ENCODE measurements at places on chromosomes 16 and 17.

DNA sequence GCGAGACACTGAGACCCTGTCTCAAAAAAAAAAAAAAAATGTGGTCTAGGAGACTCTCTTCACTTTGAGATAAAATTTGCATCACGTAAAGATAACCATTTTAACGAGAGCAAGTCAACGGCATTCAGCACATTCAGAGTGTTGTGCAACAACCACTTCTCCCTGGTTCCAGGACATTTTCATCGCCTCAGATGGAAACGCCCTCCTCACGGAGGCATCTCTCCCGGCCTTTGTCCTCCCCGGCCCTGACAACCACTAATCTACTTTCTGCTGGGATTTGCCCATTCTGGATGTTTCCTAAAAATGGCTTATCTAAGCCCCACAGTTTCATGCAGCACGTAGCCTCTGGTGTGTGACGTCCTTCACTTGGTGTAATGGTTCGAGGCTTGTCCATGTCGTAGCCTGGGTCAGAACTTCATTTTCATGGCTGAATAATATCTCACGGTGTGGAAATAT is 6.4 kb upstream of the NPRL3 start:
- DNase-seq: no peak

DNA sequence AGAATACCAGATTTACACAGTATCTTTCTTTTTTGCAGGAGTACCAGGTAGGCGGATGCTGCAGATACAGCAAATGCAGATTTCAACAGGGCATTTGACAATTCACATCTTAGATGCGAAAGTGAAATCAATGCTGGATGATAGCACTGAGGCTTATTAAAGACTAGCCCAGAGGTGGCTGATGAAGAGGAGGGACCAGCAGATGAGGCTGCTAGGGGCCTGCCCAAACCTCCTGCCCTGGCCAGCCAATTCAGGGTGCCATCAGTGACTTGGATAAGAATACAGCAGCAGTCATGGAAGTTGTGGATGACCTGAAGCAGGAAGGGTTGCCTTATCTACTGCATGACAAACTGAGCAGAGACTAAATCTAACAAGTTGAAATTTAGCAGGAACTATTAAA is 1.5 kb upstream of the DYNC1LI2 start:
- no peak for DNase-seq

DNA sequence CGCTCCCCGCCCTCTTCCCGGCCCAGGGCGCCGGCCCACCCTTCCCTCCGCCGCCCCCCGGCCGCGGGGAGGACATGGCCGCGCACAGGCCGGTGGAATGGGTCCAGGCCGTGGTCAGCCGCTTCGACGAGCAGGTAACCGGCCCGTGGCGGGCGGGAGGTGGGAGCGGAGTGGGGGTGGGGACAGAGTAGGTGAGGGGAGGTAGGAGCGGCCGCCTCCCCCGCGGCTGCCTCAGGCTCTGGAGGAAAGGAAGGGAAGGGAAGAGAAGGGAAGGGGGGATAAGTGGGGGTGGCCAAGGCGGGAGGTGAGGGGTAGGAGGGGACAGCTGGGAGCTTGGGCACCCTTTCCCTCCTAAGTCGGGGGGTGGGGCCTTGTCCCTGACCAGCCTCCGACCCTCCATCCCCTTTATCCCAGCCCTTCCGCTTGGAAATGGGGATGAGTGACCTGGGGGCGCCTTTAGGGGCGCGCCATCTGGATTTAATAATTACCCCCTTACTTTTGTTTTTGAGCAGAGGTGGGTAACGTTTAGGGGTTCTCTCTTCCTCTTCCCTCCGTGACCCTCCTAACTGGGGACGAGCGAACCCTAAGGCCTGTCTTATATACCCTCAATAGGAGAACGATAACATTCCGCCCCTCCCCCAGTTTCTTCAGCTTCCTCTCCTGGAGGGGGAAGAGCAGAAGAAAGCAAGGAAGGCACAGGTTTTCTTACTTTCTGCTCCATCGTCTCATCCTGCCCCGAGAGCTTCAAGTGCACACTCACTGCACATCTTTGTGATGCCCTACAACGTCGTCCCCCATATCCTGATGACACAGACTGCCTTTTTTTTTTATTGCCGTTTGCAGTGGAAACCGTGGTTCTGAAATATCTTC is 694 bp downstream of the NF1 start:
- DNase-seq: no peak

GRCh38 chr17:50205963-50206505 is 4.6 kb upstream of the COL1A1 start:
- DNase-seq: no peak

DNA sequence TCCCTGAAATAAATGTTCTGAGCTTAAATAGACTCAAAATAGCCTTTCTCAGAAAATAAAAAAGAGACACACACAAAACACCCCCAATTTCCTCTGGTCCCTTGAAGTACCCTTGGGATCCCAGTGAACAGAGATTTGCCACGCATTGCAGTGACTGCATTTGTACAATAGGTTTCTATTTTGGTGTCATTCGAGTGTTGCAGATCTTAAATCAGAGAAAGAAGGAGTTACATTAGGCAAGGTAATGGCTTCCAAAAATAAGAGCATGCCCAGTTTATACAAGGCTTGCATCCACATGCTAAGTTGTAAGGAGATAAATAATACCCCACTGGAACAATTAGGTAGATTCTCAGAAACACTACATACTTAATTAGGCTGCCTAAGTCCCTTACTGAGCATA is 2.2 kb downstream of the TOX3 start:
- DNase-seq: no peak

DNA sequence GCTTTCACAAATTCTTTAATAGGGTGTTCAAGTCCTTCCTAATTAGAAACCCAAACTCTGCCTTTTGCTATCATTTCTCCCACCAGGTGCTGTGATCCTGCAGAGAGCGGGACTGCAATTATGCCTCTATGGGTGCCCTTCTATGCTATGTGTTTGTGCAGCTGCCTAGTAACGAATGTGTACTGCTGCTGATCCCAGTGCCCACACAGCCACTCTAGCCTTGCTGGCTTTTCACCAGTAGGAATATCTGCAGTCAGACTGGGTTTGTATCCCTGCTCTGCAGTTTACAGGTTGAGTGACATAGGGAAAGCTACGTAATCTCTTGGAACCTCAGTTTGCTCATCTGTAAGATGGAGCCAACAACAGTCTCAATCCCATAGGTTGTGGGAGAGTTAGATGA is 179.6 kb upstream of the IRX3 start:
- DNase-seq: no peak

- no peak for DNase-seq
These were observed 26.6 kb downstream of the MXRA7 start for GRCh38 chr17:76683921-76684745.

GRCh38 chr17:20998571-20999043 is 44.2 kb downstream of the USP22 start:
- no peak for DNase-seq

DNA sequence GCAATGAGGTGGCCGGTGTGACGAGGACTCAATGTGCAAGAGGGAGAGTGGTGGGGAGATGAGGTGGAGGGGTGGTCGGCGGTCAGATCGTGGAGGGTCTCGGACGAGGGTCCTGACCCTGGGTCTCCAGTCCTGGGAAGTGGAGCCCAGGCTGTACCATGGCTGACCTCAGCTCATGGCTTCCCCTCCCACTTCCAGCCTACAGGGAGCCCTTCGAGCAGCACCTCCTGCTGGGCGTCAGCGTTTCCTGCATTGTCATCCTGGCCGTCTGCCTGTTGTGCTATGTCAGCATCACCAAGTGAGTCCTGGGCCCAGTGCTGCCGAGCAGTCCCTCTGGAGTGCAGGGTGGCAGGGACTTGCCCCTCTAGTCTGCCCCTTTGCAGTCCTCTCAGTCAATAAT is 41.8 kb downstream of the IL4R start:
- DNase-seq: no peak

GRCh38 chr17:79721993-79722671 is 8.6 kb upstream of the ENPP7 start:
- no peak for DNase-seq

DNA sequence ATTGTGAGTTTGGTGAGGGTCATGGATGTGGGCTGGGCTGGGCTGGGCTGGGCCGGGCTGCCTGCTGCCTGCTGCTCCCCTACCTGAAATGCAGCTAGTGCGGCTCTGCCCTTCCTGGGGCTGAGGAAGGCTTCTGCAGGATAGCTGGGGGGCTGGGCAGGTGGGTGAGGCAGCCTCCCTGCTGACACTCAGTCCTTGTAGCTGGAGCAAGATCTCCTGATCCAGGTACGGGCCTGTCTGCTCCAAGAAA is 4.7 kb downstream of the RPL13 start:
- DNase-seq: no peak

DNA sequence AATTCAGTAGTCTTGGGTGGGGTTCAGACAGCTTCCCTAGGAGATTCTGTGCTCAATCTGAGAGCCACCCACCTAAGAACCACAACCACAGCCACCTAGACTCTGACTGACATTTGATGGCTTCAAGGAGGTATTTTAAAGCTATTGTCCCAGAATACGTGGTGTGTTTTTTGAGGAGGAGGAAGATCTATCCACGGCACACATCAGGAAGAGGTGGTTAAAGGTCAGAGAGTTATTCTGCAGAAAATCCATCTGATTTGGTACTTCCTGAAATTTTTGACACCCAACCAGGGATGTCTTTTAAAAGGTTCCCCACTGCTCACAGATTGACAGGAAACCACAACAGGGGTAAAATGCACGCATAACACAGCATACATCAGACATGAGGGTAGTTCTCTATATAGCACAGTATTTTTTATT is 25.1 kb downstream of the SMARCE1 start:
- DNase-seq: no peak

DNA sequence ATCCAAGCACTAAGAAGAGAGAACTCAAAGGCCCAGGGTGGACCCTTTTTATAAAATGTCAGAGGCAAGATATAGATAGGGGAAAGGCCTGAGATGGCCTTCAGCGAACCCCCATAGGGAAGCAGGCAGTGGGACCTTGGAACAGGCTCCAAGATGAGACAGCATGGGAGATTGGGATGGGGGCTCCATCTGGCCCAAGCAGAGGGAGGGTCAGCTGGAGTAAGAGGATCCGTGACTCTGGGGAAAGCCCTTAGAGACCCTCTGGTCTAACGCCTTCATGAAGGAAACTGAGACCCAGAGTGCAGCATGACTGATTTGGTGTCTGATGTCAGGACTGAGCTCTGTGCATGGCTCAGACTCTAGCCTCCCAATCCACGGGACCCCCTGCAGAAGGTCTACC is 30.8 kb downstream of the C17orf100 start:
- no peak for DNase-seq

DNA sequence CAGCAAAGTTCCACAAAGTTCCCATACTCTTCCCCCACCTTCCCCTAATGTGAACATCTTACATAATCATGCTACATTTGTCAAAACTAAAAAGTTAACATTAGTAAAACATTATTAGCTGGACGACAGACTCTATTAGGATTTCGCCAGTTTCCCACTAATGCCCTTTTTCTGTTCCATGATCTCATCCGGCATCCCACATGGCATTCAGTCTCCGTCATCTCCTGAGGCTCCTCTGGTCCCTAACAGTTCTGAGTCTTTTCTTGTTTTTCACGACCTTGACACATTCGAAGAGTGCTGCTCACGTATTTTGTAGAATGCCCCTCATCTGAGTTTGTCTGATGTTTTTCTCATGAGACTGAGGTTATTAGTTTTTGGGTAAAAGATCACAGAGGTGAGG is 8.8 kb upstream of the MPRIP start:
- DNase-seq: no peak

- no peak for DNase-seq
These were observed 74.4 kb upstream of the TANC2 start for GRCh38 chr17:62891659-62892058.

DNA sequence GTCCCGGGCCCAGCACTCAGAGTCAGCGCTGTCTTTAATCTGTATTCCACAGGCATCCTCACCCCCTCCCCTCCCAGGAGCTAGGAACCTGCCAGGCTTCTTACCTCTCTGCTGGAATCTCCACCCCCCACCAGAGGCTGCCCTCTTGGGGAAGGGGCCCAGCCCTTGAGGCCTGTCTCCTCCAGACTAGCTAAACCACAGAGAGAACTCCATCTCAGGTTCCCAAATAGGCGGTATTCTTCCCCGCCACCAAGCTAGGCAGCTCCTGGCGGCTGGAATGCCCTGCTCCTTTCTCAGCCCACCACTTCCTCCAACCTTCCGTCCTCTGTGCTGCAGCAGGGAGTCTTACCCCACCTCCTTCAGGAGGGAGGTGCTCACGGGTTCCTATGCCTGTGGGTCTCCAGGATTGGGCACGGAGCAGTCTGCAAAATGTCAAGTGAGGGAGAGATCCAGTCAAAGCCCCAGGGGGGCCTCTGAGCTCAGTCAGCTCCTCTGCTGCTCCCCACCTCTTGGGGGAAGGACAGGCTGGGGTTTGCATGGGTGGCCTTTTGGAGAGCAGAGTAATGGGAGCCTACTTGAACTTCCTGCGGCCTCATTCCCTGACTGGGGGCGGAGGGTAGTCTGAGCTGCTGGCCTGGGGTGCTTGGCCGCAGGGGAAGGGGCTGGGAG is 55.7 kb downstream of the SREBF1 start:
- peak; percentile 39 for DNase-seq

GRCh38 chr17:21476867-21477266 is 100.7 kb downstream of the KCNJ12 start:
- DNase-seq: no peak

- DNase-seq: peak; percentile 75
These were observed 74.7 kb downstream of the CHD9 start for GRCh38 chr16:53129281-53130158.

- DNase-seq: no peak
These were observed 1879.9 kb downstream of the TP53TG3F start for GRCh38 chr16:35339337-35339736.
